ENCODE measurements at places on chromosomes 1 and 21. TPM values are rescaled to one million over a fixed set of nuclear protein-coding genes. Genes with fewer than 3 reads are reported as not detected.

GRCh38 chr1:66916320-66916719, 8.3 kb downstream of the DNAI4 start:
- no peak for DNase-seq

DNA sequence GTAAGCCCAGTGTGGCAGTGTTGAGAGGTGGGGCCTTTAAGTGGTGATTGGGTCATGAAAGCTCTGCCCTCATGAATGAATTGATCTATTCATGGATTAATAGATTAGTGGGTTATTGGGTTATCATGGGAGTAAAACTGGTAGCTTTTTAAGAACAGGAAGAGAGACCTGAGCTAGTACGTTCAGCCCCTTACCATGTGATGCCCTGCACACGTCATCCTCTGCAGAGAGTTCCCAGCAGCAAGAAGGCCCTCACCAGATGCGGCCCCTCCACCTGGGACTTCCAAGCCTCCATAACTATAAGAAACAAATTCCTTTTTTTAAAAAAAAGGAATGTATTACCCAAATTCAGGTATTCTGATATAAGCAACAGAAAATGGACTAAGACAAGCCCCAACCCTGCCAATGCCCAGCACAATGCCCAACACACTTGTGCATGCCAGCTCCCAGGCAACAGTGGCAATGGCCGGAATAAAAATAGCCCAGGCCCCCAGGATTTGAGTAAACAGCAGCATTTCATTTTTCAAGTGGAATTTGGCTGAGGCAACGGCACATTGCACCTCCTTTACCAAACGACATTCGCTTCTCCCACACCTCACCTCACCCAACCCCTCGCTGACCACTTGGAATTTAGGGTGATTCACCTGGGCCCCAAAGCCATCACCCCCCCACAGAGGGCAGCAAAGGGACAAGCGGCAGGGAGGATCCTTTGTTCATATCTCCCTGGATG, 215.9 kb downstream of the TOMM20 start:
- no peak for DNase-seq

DNA sequence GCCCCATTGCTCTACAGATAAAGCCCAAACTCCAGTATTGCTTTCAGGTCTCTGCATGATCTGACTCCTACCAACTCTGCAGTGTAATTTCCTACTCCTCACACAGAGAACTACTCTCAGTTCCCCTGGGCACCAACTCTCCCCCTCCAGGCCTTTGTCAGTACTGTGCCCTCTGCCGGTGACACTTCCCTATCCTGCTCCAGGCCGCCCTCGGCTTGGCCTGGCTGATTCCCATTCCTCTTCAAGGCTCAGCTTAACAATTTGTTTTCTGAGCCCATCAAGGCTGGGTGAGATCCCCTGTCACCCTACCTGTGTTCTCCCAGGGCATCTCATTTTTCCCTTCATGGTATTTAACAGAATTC, 2.6 kb downstream of the SLAMF8 start:
- peak; percentile 46 for DNase-seq

- no peak for DNase-seq
Observed at GRCh38 chr1:206534552-206534951, 27.2 kb downstream of the RASSF5 start.

DNA sequence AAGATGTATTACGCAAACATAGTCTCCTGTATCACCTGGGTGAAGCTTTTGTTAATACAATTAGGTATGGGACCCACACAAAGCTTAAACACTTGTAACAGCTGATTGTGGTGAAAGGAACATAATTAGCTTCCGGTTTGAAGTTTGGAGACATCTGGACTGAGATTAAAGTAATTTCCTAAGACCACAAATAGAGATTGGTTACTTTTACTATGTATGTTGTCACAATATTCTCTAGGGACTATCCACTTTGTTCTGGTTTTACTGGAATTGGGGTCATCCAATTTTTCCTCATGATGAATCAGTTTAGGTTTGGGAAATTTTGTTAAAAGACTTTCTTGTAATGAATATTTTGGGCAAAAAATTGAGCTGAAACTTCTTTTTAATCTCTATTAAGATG, 71.8 kb upstream of the SAMSN1 start:
- no peak for DNase-seq

- DNase-seq: peak; percentile 76
Observed at GRCh38 chr1:9455487-9456234, 83.6 kb upstream of the SLC25A33 start.

- no peak for DNase-seq
Observed at GRCh38 chr1:202586018-202586821, 124.0 kb downstream of the SYT2 start.

GRCh38 chr1:155989242-155990004, 11.1 kb upstream of the ARHGEF2 start:
- DNase-seq: peak; percentile 74

DNA sequence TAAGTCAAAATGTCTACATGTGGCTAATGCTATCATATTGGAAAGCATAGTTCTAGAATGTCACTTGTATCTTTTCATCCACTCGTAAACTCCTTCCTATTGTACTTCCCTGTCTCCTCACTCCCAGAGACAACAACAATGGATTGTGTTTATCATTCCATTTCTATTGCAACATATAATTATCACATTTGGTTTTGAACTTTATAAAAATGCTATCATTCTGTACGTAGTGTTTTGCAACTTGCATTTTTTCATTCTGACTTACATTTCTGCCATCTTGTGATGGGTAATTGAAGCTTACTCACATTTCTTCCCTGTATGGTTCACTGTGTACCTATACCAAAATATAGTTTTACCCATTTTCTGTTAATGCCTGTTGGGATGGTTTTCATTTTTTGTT, 14.5 kb upstream of the CSF3R start:
- no peak for DNase-seq

- DNase-seq: peak; percentile 69
Observed at GRCh38 chr21:34282223-34282622, 81.6 kb upstream of the KCNE2 start.

- DNase-seq: peak; percentile 52
Observed at GRCh38 chr1:184324972-184325371, 61.9 kb upstream of the C1orf21 start.

DNA sequence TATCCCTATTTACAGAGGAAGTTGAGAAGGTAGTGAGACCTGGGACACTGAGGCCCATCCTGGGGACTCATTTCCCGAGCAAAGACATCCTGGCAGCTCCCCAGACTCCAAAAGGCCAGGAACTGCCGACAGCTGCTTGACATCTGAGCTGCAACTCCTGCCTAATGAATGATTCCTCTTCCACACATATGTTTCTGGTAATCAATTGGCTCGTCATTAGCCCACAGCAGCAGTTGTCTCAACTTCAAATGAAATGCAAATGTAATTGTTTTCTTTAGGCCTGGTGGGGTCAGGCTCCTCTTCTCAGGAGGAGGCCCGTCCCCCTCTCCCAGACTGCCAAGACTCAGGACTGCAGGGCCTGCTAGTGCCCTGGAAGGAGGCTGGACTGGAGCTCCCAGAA, 61.8 kb upstream of the DISP3 start:
- DNase-seq: no peak

DNA sequence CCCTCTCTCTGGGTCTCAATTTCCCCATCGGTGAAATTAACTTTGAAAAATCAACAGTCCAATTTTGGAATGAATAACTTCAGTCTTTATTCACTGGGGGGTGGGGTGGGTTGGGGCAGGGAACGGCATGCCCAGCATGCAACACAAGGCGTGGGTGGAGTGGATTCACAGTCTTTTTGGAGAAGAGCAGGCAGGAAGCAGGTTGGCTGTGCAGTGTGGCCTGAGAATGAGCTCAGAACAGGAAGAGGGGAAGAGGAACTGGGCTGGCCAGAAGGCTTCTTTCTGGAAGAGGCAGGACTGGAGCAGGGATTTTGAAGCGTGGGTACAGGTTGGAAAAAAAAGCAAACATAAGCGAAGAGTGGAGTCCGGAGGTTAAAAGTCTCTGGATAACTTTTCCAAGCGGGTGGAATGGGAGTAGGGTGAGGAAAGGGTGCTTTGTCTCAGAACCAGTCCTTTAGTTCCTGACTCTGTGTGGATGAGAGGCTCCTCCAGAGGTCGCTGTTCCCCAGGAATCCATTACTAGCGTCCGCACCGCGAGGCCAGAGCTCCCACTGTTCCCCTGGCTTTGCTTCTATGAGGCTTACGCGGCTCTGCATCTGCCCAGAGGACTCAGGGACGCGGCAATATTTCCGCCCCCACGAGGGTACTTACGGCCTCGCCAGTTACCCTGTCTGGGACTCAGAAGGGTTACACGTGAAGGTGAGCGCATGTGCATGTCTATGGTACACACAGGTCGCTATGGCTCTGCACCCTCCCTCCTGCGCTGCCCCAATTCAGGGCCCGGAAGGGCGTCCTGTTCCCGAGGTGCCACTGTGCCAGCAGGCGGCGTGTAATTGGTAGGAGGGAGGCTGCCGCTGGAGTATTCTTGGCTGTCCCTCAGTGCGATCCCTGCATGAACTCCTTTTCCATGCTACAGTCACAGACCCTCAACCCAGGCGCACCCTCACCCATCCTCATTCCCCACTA, 5.5 kb upstream of the FOXD2 start:
- peak; percentile 85 for DNase-seq

GRCh38 chr21:23664193-23664694, 1943.0 kb downstream of the MRPL39 start:
- DNase-seq: no peak

GRCh38 chr1:3999941-4000735, 100.1 kb upstream of the C1orf174 start:
- no peak for DNase-seq

Gene MYOCOS
- total RNA-seq: not detected
